Astrocyte (in vitro differentiated cells and primary cell): ENCODE measurements at places on chromosomes 1 and 21. TPM values are rescaled to one million over a fixed set of nuclear protein-coding genes. Genes with fewer than 3 reads are reported as not detected.

GRCh38 chr1:3775490-3776230 is 3.1 kb downstream of the SMIM1 start:
- peaks cover 10% of the 10 kb centered on the region for H3K36me3 ChIP-seq
- peak; percentile 51 for DNase-seq
- no peaks in the 10 kb centered on the region for H3K27me3 ChIP-seq
- no peak overlapping the region for H3K27ac ChIP-seq
- H3K4me1 ChIP-seq, result peaks cover 18% of the 10 kb centered on the region
- no peak overlapping the region for H3K4me3 ChIP-seq

- H3K36me3 ChIP-seq, result peaks cover 3% of the 10 kb centered on the region
- no peaks in the 10 kb centered on the region for H3K27me3 ChIP-seq
- DNase-seq, result no peak
- no peak overlapping the region for H3K27ac ChIP-seq
Observed at GRCh38 chr1:54317084-54317483, 89.1 kb downstream of the SSBP3 start.

DNA sequence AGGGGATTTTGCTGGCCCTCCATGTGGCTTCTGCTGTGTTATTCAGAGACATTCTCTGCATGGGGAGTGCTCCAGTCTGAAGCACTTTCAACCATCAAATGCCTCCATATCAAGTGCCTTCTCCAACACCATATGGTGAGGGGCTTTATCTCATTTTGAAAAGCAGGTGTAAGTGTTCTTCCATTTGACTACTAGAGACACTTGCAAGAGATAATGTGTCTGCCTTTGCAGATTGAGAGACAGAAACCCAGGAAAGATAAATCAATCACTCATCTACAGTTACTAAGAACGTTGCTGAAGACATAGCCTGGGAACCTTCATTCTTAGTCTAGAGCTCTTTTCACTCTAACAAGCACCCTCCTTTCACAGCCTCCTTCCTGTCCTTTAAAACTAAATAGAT is 29.5 kb upstream of the REG4 start:
- H3K27me3 ChIP-seq, result peaks cover 25% of the 10 kb centered on the region
- H3K4me3 ChIP-seq, result no peak overlapping the region

DNA sequence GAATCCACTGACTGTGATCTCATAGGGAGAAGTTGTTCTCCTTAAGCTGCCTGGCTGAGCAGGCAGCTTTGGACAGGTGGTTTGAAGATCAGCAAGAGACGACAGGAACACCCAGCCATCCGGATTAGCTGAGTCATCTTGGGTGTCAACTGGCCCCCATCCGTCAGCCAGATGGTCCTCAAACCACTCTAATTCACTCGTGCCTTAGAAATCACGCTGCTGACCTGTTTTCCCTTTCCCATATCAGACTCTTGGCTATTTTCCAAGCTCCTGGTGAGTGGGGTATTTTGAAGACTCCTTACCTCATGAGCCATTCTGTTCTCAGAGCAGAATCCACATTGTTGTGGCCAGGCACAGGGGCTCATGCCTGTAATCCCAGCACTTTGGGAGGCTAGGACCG is 149.1 kb upstream of the L1TD1 start:
- no peaks in the 10 kb centered on the region for H3K36me3 ChIP-seq
- no peaks in the 10 kb centered on the region for H3K27me3 ChIP-seq
- peak; percentile 49 for DNase-seq
- H3K4me3 ChIP-seq, result no peak overlapping the region
- H3K4me1 ChIP-seq, result no peaks in the 10 kb centered on the region
- H3K27ac ChIP-seq, result no peak overlapping the region

KDF1 gene
- total RNA-seq, result 0.22 and 0.54 TPM in 2 replicates
